ENCODE measurements at places on chromosomes 12 and 14.

DNA sequence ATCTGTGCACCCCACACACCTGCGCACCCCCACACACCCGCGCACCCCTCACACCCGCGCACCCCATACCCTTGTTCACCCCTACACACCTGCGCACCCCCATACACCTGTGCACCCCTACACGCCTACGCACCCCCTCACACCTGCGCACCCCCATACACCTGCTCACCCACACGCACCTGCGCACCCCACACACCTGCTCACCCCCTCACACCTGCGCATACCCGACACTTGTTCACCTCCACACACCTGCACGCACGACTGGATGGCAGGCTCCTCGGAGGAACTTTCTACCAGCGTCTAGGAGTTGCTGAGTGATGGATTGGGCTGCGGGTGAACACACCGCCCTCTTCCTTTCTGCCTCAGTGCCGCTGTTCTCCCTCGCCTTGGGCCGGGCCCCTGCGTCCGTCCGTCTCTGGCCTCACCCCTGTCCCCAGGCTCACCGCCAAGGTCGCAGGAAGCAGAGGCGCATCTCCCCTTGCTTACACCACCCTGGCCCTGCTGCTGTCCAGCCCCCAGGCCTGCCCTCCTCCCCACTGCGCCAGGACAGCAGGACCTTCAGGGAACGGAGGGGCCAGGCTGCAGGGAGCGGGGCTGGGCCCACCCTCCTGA is 20.7 kb upstream of the TMEM106C start:
- DNase-seq, result no peak

- peak; percentile 72 for DNase-seq
Measured at GRCh38 chr12:91877022-91877421, 268.6 kb downstream of the BTG1 start.

- DNase-seq, result no peak
Measured at GRCh38 chr14:69671365-69672030, 60.1 kb downstream of the SUSD6 start.

DNA sequence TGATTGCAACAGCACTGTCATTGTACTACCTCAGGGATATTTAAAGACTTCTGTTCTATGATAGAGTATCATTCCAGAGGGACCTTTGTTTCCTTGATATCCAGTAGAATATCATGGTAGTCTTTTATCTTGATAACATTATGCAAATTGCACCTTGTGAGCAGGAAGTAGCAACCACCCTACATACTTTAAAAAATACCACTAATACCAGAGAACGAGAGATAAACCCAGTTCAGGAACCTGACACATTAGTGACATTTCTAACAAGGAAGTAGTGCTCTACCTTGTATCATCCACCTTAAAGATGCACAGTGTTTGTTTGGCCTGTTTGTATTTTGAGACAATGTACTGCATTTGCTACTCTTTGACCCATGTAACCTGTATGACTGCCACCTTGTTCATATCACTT is 8.8 kb upstream of the MAP4K5 start:
- no peak for DNase-seq

GRCh38 chr14:23009939-23010726 is at the start of gene C14orf93:
Gene C14orf93, minus strand, starts transcription at chr14:23010143. Its CDS starts 11,120 bp downstream, at chr14:22999023.
- DNase-seq, result peak; percentile 87

DNA sequence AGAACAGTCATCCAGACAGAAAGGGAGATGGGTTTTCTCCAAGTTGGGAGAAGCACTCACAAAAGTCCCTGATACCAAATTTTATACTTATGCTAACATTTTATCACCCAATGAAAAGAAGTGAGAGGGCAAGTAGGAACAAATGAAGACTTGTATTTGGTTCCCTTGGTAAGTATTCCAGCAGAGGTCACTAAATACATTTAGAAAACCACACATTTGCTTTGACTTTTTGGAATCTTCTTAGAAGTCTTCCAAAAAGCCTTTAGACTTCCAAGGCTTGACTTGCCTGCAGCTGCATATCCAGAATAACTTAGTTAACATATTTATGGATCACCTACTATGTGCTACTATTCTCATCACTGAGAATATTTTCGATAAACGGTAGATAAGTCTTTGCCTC is 3.1 kb upstream of the GYS2 start:
- no peak for DNase-seq

DNA sequence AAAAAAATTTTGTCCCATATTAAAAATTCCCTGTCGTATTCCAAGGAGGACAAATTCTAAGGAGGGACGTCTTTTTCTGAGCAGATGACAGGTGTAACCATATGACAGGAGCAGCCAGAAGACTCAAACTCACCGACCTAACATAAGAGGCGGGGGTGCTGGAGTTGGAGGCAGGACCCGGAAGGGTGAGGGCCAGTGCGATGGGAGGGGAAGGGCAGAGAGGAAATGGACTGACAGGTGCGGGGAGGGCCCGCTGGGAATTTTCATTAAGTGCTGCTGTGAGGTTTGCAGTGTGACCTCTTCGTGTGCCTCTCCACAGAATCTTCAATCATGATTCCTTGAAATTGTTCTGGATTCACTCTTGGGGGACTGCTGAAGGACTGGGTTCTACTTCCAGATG is 189.4 kb downstream of the NTF3 start:
- DNase-seq, result no peak

DNA sequence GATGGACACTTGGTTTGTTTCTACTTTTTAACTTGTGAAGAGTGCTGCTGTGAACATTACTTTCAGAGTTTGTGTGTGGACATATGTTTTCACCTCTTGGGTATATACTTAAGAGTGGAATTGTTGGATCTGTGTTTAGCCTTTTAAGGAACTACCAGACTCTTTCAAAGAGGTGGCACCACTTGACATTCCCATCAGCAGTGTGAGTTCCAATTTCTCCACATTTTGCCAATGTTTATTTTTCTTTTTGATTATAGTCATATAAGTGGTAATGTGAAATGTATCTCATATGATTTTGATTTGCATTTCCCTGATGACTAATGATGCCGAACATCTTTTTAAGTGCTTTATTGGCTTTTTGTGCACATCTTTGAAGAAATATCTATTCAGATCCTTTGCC is 44.8 kb downstream of the ARHGAP5 start:
- DNase-seq, result no peak
